ENCODE measurements at places on chromosomes 7 and 10.
A peak's percentile ranks its signal among the peaks of the same experiment; 100 is the strongest.

- no peak for DNase-seq
These were observed 36.1 kb upstream of the CCNY start for GRCh38 chr10:35300063-35300699.

GRCh38 chr7:151130741-151131157, 36.7 kb downstream of the GBX1 start:
- no peak for DNase-seq

- DNase-seq, result no peak
These were observed 30.7 kb upstream of the HSPA12A start for GRCh38 chr10:116772909-116773705.

DNA sequence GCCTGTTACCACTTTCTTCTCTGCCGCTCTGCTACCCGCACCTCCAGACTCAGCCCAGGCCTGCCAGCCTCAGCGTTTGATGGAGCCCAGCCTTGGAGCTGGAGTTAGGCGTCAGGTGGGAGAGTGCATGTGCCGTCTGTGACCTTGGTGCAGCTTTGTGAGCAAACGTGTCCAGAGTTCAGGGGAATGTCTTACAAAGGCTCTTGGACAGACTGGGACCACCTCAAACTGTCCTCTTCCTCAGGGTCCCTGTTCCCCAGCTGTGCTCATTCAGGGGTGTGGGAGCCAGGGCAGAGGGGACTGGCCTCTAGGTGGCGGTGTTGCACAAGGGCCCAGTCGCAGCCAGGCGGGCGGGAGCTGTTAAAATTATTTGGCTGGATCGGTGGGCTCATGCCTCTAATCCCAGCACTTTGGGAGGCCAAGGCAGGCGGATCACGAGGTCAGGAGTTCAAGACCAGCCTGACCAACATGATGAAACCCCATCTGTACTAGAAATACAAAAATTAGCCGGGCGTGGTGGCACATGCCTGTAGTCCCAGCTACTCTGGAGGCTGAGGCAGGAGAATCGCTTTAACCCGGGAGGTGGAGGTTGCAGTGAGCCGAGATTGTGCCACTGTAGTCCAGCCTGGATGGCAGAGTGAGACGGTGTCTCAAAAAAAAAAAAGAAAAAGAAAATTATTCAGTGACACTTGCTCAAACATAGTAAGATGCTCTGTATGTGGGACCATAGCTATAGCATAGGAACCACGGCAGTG, 89.2 kb downstream of the ADCY1 start:
- peak; percentile 4 for DNase-seq

DNA sequence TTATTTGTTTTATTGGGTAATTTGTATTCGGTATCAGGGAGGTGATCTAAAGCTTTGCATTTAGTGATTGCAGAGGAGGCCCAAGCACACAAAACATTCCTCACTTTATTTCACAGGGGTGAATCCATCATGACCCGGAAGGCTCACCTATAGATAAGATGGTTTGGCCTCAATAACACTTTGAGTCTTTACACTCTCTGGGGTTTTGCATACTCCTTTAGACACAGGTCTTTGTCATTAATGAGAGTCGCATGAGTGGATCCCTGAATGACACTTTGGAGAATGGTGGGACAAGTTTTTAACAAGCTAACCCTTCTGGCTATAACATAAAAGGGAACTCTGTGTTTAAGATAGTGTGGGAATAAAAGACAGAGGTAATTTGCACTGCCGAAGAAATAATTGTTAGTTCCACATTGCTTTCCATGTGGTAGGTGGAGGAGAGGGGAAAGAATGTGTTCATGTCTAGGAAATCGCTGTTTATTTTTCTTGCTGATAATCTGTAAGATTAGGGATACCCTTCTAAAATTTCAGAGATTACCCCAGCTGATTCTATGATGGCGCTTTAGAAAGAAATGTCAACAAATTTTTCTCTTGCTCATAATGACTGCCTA, 455.8 kb downstream of the TFEC start:
- DNase-seq, result no peak

DNA sequence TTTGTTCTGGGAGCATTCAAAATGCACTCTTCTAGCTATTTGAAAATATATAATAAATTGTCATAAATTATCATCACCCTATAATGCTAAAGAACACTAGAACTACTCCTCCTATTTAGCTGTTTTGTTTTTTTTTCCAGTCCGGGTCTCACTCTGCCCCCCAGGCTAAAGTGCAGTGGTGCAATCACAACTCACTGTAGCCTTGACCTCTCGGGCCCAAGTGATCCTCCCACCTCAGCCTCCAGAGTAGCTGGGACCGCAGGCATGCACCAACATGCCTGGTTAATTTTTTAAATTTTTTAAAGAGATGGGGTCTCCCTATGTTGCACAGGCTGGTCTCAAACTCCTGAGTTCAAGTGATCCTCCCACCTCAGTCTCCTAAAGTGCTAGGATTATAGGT, 41.1 kb upstream of the MTPAP start:
- no peak for DNase-seq

DNA sequence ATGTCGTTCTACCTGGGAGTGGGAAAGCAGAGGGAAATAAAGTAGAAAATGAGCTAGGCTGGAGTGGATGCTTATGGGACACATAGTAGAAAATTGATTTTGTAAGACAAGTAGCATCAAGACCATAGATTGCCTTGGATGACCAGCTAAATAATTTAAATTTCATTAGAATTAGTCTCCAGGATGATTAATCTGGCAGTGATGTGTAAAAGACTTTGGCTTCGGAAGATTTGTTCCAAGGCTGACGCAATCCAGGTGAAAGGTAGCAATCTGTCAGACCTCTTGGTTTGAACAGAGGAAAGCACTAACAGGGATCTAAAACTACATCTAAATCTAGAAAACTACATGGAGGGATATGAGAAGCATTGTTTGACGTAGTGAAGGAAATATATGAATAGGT, 236.5 kb downstream of the ARL4A start:
- DNase-seq, result no peak

GRCh38 chr10:35413985-35414861, 77.9 kb downstream of the CCNY start:
- peak; percentile 20 for DNase-seq

GRCh38 chr10:94405406-94405805, 3.1 kb downstream of the TBC1D12 start:
- no peak for DNase-seq

DNA sequence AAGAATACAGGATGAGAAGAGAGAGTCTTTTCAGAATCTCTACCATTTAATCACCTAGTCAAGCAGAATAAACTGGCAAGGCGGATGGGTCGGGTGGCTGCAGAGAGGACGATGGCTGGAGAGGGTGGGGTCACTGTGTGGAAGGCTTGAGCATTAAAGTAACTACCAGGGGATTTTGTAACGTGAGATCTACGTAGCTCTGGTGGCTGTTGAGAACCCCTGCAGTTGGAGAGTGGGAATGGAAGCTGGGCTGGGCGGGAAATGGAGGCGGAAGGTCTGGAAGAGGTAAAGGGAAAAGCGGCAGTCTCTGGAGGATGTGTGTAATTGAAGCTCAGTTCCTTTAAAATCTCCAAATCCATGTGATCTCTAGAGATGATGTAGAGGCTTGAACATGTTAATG, 135.0 kb downstream of the GATA3 start:
- no peak for DNase-seq

DNA sequence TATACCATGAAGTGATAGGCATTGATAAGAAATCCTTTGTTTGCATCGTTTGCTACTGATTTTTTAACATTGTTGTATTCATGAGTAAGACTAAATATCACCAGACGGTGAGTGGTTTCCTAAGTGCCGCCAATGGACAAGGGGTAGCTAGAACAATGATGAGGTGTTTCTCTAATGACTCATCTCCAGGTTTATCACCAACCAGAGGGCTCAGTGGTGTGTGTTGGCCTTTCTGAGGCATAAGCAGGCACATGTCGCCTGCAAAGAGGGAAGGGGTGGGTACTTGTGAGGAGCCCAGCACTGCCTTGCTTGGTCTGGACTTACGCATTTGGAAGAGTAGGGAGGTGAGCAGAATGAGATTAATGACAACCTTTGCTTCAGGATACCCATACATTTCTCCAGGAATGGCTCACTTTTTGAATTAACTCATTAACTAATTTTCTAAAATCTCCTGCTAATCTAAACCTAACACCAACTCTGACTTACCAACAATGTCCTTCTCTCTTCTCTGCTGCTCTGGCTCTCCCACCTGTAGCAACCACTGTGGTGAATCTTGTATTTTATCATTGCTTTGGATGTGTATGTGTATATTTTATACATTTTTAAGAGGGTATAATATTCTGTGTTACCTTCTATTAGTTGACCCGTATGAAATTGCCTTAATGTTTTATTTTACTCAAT, 722.6 kb downstream of the GRID1 start:
- DNase-seq, result no peak

DNA sequence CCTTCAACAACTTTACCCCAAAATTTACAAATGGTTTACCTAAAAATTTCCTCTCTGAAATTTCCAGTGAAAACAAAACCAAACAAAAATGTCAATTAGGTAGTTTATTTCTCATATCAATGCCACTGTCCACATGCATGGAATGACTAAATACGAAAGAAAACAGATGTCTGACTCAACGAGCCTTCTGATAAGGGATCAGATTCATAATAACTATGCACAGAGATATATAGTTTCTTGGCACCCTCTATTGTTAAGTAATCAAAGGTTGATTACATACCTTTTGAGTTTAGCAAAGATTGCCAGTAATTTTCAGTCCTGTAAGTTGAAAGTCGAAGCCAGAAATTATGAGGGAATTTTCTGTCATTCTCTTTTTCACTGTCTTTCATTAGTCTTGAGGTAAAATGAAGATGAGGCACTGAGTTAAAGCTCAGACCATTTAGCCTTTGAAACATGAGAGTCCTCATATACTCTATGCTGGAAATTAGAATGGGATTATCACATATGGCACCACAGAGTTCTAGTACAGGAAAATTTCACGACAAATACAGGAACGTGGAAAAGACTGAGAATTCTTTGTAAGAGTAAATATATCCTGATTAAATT, 519.1 kb upstream of the ANKRD30A start:
- DNase-seq, result no peak

GRCh38 chr7:20220293-20220761, 3.1 kb upstream of the MACC1 start:
- DNase-seq, result no peak

GRCh38 chr7:29063236-29063635, 83.1 kb downstream of the CPVL start:
- DNase-seq, result no peak

- no peak for DNase-seq
These were observed 35.0 kb upstream of the EIF4H start for GRCh38 chr7:74138945-74139843.

DNA sequence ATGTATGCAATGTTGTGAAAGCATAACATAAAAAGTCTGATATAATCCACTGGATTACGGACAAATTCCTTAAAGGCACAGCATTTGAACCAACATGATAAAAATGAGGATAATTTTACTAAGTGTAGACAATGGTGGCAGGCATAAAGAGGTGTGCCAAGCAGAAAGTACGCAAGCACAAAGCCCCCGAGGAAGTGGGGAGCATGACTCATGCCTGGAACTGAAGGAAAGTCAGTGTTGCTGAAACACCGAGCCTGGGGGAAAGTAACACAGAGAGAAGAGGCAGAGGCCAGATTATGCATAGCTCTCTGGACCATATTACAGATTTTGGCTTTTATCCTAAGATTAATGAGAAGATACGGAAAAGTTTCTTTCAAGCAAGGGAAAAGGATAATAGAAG, 490.0 kb upstream of the PHF14 start:
- no peak for DNase-seq

GRCh38 chr10:97771055-97771891, 526 bp downstream of the SFRP5 start:
- DNase-seq, result no peak

DNA sequence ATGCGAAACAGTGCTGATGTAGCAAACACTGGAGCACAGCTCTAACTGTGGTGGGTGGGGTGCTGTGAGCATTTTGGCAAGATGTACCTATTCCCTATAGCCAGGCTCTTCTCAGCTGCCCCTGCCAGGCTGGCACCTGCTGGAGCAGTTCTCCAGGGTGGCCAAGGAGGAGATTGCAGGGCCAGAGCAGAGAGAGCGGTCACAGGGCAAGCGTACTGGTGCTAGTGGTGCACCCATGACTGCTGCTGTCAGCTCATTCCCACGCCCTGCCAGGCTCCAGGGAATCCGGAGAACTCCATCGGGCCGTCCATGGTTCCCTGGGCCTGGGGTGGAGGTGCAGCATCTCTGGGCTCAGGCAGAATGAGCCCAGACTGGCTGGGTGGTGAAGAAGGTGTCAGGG, 2.1 kb downstream of the COL13A1 start:
- DNase-seq, result no peak

DNA sequence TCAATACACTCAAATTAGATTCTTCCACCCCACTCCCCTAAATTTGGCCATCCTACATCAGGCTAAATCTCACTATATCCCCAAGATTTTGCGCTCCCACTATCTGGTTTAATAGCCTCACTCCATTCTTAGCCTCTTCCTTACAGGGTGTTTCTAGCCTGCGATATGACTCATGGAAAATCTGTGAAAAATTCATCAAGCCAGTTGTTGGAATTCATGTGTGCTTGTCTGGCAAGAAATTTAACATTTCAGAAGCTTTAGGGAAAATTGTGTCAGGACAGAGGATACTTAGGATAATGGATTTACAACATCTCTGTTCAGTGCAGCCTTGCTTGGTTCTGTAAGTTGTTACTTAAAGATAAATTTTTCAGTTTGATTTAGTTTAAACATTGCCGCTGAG, 1249.9 kb upstream of the AUTS2 start:
- DNase-seq, result no peak

DNA sequence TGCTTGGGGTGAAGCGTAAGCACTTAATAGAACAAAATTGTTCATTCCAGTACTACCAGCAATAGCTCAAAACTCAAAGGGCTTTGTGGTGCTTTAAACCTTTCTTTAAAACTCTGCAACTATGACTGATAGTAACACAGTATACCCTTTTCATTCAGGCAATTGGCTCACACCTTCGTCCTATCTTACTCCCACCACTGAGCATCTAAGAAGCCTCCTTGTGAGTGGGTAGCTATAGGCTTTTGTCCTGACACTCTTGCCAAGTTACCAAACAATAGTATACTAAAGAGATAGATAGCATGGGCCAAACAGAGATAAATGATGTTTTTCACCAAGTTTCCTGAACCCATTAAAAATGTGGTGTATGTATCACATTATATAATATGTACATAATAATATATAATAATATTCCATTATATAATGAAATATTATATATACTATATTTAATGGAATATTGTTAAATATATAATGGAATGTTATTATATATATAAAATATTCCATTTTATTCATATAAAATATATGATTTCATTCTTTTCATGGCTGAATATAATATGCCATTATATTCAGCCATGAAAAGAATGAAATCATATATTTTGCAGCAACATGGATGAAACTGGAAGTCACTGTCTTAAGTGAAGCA, 96.2 kb downstream of the TES start:
- DNase-seq, result no peak

GRCh38 chr10:12372846-12373245, 23.5 kb downstream of the CAMK1D start:
- no peak for DNase-seq

DNA sequence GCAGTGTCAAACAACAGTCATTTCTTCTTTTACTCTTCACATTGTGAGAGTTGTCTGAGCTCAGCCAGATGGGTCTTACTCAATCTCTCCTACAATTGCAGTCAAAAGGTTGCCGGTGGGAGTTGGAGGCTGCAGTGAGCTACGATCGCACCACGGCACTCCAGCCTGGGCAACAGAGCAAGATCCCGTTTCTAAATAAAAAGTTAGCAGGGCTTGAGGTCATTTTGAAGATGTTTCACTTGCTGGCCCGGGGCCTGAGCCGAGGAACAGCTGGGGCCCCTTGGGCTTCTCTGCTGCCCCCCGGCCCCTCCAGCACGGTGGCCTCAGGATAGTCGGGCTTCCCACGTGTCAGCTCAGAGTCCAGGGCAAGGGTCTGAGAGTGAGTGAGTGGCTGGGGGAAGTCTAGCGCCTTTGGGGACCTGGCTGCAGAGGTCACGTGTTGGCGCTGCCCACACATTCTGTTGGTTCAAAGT, 40.4 kb downstream of the GTF2IRD1 start:
- DNase-seq, result no peak

All from stimulated activated CD4-positive, alpha-beta T cell treated with anti-CD3 and anti-CD28 coated beads, TNF-alpha, amount 100 ng/mL, for 24 hours (primary cell).